ENCODE measurements at places on chromosomes 2 and 18. TPM values are rescaled to one million over a fixed set of nuclear protein-coding genes. Genes with fewer than 3 reads are reported as not detected.

DNA sequence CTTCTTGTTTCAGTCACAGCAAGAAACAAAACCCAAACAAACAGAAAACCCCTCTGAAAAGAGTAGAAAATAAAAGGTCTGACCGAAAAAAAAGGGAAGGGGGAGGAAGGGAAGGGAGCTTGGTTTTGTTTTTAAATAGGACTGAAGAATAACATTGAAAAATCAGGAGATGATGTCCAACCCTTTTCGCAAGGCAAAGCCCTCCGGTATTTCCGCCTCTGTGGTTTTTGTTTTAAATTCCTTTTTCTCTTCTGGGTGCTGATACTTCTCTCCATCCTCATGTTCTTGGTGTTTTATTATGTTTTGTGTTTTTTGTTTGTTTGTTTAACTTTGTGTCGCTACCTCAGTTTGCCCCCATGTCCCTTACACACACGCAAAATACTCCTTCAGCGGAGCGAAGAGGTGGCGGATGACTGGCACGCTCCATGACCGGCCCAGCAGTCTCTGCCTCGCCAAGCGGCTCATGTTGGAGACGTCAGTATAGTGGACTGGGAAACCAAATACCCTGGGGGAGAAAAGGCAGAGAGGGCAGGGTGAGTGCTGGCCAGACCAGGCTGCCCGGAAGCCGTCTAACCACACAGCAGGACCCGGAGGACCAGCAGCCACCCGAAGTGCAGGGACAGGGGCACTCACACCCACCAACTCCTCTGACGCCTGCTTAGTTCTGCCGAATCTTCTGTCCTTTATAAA is 65.7 kb upstream of the POMC start:
- no peak for DNase-seq

The TRPM8 gene
- not detected for total RNA-seq

The DARS1 gene
- total RNA-seq, result 85.7 TPM

The ZNF385B gene
- total RNA-seq, result 3.2 TPM

The CLIP4 gene
- total RNA-seq, result 68.5 TPM

The EMILIN2 gene
- total RNA-seq, result 6.1 TPM

The MEMO1 gene
- 29.6 TPM for total RNA-seq

The IL1RL2 gene
- total RNA-seq, result not detected

The ALPG gene
- total RNA-seq, result not detected

The CHRNA1 gene
- total RNA-seq, result not detected

Measured in sigmoid colon (tissue), 7 donors.